ENCODE measurements at places on chromosomes 6 and 20.

GRCh38 chr6:24391756-24392405, 10.9 kb upstream of the MRS2 start:
- no peak for ATAC-seq

DNA sequence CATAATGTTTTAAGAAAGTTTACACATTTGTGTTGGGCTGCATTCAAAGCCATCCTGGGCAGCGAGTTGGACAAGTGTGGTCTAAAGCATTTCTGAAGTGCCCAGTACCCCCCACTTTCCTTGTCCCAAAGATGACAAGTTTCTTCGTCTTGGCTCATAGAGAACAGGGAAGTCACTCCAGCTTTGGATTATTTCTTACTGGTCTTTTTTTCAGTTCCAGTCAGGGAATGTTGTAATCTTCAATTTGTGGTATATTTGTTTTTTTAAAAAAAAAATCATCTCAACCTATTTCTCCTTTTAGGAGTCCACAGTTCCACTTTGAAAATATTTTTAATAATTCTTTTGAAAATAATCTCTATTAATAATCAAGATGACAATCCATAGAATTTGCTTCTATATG, 34.0 kb downstream of the SLX4IP start:
- ATAC-seq, result no peak

- no peak for ATAC-seq
Observed at GRCh38 chr6:135527960-135528249, 30.4 kb upstream of the AHI1 start.

- ATAC-seq, result peak; percentile 90
Observed at GRCh38 chr6:149922642-149923326, at the start of gene RAET1G. Gene RAET1G (minus strand): TSS chr6:149923121. CDS start chr6:149923010, 111 bp downstream.

- no peak for ATAC-seq
Observed at GRCh38 chr6:14932485-14933182, 313.2 kb upstream of the JARID2 start.

- ATAC-seq, result no peak
Observed at GRCh38 chr20:23667666-23668065, 21.2 kb downstream of the CST4 start.

GRCh38 chr20:3229798-3230197, 9.2 kb downstream of the SLC4A11 start:
- ATAC-seq, result no peak

GRCh38 chr20:59455402-59456341, 148.7 kb upstream of the PHACTR3 start:
- ATAC-seq, result peak; percentile 81

GRCh38 chr6:158143700-158144099, 24.4 kb downstream of the SERAC1 start:
- ATAC-seq, result no peak

DNA sequence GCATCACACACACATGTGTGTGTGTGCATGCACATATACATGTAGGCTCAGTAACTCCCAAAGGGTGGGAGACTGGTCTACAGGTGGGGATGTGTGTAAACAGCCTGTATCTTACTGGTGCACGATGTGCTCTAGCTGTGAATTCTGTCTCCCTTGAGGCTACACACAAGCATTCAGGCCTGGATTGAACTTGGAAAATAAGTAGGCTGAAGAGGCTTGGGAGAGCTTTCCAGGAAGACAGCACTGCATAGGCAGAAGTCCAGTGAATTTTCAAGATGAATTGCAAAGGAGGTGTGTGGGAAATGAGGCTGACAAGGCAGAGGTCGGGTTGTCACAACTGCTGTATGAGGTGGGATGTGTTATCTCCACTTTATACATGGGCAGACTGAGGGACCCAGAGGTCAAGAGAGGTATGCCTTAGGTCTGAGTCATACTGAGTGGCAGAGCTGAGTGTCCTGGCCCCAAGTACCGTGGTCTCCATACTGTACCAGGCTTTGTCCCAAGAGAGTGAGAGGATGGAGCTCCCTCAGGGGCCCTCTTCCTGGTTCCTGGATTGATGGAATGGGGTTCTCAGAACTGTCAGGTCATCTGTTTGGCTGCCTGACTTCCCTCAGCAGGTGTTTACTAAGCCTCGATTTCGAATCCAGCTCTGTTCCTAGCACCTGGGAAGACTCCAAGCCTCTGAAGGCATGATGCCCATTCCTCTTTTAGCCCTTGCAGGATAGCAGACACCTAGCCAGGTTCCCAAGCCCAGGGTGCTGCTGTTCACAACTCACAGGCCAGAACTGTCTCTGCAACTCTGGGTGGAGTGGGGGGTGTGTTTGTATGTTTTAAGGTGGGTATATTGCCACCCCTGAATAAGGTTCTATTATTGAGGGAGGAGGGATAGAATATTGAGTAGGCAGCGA, 14.4 kb downstream of the SNPH start:
- no peak for ATAC-seq

- no peak for ATAC-seq
Observed at GRCh38 chr6:52046456-52046855, 41.0 kb downstream of the PKHD1 start.

DNA sequence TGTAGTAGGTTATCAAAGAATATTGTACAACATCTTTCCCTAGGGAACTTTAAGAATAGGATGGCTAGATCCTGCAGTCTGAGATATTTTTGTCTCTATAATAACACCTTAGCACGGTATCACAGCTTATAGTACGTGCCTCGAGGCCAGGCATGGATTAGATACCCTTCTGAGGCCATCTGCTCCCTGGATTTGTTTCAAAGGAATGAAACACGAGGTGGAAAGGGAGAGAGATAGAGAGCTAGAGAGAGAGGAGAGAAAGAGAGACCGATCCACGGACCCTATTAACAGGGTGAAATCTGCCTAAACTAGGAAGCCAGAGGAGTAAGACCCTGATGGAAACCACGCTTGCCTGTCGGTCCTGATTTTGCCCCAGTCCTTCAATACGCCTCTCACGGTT, 92.5 kb downstream of the CD83 start:
- ATAC-seq, result no peak

GRCh38 chr6:126551832-126552231, 211.9 kb downstream of the CENPW start:
- no peak for ATAC-seq

DNA sequence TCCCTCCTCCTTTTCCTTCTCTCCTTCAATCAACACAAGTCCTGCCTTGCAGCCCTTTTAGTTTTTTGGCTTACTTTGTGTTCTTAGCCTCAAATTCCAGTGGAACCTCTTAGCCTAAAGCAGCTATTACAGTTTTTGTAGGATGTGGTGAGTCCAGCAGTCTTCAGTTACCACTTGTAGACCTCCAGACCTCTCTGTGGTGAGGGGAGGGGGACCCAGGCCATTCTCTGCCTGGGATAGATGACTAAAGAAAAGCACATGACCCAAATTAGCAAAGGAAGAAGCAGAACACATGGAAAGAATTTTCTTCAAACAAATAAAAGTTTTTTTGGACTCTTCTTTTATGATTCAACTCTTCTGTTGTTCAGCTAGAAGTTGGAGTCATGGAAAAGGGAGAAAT, 246.5 kb downstream of the HAO1 start:
- ATAC-seq, result no peak

DNA sequence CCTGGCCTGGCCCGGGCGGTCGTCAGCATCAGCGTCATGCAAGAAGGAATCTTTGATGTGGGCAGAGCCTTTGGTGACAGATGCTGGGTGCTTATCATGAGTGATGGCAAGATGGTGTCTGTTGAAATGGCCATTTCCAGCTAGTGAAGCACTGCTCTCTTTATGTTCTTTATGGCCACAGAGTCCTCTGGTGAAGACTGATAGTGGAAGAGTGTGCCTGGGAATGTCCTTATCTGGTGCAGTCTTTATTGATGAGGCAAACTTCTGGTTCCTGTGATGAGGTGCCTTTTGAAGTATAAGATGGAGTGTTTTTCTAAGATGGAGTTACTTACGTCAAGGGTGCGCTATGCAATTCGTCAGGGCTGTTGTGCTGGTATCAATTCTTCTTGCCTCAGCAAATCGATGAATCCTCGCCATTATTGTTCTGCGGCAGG, 22.6 kb upstream of the CCR6 start:
- no peak for ATAC-seq

DNA sequence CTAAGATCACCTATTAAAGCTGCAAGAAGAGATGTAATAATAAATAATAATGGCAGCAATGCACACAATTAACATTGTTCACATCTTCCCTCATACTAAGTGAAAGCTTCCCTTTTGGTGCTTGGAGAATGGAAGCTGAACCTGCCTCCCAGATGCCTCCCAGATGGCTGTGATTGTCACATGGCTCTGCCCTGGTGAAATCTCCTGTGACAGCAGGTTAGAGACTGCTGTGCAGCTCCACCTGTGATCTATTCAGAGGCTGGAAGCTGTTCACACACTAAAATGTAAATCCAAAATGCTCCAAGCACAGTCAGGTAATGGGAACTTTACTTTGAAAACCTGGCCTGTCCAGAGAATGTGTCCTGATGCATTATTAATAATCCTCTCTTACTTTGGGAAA, 41.7 kb upstream of the RGS17 start:
- ATAC-seq, result no peak
